ENCODE measurements at places on chromosomes 1 and 21.
A peak's percentile ranks its signal among the peaks of the same experiment; 100 is the strongest.

DNA sequence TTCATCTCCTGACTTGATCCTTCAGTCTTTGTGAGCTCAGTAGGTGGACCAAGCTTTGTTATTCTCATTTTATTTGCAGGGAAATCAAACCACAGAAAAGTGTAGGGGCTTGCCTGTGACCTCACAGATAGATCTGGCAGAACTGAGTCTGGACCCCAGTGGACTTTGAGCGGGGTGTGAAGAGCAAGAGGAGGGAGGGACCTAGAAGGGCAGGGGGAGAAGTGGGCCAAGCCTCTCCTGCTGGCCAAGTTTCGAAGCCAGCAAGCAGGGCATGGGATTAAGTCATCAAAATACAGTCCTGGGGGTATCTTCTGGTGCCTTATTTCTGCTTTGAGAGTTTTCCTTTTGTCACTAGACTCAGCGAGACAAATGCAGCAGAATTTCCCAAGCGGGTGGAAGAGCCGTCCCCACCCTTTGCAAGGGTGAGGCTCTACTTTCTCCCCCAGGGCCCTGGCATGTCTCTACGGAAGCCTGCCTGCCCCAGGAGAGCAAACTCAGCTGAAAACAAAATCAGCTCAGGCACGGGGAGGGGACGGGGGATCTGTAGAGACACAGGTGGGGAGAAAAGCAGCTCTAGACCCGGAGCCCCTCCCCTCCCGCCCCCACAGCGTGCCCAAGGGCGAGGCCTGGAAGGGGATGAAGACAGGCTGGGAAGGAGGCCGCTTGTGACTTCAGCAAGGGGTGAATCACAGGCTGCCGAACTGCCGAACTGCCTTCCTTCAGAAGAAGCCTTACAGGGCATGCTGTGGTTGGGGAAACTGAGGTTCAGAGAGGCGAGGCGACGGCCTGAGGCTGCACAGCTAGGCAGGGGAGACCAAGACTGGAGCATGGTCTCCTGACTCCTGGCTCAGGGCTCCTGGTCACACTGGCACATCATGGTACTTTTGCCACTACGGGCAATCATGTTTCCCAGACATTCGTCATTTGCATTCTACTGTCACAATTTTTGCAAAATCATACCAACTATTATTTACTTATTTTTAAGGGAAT, 19.2 kb downstream of the PKP1 start:
- no peak for DNase-seq

GRCh38 chr1:82844911-82845827, 1044.4 kb downstream of the ADGRL2 start:
- no peak for DNase-seq

GRCh38 chr1:32925403-32926162, 24.4 kb upstream of the TMEM54 start:
- DNase-seq, result peak; percentile 40

DNA sequence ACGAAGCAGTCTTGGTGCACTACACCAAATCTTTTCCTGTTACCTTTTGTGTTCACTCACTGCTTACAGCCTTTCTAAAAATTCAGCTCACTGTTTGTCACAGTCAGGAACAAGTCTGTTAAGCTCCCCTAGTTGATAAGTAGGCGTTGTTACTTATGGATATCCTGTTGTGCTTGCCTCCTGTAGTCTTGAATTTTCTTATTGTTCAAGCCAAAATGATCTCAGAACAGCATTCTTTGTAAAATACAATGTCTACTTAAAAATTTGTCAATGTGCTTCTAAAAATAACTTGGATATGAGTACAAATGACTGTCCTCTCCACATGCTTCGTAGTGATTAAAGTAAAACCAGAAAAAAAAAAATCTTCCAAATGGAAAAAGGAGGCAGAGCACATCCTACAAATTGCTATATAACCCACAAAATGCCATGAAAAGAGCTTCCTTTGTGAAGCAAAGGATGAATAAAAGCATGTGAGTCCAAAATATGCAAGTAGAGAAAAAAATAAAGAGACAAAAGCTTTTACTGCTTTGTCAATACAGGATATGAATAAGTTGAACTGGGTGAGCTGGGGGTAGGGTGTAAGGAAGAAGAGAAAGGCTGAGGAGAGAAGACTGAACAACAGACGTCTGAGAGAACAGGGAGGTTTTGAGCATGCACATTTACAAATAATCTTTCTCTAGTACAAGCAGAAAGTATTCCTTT, 228.9 kb upstream of the ADGRL4 start:
- no peak for DNase-seq
